Naive thymus-derived CD4-positive, alpha-beta T cell (primary cell): ENCODE measurements at places on chromosomes 4 and X. TPM values are rescaled to one million over a fixed set of nuclear protein-coding genes. Genes with fewer than 3 reads are reported as not detected.

KIAA0232 gene
- polyA plus RNA-seq = 13.3 TPM

MMRN1 gene
- polyA plus RNA-seq = 2.2 TPM

STX18 gene
- polyA plus RNA-seq = 16.3 TPM

H2BW2 gene
- polyA plus RNA-seq = not detected

STPG2 gene
- polyA plus RNA-seq = not detected

TMSB15A gene
- not detected for polyA plus RNA-seq

ZNF182 gene
- 10.0 TPM for polyA plus RNA-seq

DNA sequence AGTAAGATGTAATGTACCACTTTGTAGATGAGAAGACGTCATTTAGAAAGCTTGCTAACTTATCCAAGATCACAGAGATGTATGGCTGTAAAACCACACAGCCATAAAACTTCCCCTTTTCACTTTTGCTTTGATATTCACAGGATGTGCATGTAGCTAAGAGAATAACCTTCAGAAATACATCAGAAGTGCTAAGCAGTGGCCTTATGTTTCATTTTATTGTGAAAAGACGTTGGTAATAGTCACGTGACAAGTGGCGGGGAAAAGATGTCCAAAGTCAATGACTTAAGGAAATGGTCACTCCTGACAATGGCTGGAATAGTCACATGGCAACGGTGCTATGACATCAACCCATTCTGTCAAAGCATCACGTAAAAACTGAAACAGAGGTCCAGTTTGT lies 12.9 kb upstream of the WDR17 start:
- DNase-seq = no peak

GRCh38 chrX:9555354-9555753 lies 90.5 kb downstream of the TBL1X start:
- no peak for DNase-seq

- DNase-seq = no peak
Measured at GRCh38 chr4:87087420-87087819, 133.0 kb downstream of the KLHL8 start.

DNA sequence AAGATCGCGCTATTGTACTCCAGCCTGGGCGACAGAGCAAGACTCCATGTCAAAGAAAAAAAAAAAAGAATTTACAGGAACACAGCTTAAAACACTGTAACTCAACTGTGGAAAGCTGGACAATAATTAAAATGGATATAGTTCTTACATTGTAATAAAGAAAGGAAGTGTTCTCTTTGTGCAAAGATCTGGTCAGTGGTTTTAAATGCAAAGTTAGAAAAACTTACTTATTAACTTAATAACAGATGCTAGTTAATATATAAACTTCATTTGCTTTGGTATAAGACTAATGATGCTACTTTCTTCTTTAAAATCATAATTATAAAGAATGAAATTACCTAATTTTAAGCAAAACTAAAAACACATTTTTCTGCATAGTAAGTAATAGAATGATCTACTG lies 2024.1 kb upstream of the TENM3 start:
- DNase-seq = no peak

DNA sequence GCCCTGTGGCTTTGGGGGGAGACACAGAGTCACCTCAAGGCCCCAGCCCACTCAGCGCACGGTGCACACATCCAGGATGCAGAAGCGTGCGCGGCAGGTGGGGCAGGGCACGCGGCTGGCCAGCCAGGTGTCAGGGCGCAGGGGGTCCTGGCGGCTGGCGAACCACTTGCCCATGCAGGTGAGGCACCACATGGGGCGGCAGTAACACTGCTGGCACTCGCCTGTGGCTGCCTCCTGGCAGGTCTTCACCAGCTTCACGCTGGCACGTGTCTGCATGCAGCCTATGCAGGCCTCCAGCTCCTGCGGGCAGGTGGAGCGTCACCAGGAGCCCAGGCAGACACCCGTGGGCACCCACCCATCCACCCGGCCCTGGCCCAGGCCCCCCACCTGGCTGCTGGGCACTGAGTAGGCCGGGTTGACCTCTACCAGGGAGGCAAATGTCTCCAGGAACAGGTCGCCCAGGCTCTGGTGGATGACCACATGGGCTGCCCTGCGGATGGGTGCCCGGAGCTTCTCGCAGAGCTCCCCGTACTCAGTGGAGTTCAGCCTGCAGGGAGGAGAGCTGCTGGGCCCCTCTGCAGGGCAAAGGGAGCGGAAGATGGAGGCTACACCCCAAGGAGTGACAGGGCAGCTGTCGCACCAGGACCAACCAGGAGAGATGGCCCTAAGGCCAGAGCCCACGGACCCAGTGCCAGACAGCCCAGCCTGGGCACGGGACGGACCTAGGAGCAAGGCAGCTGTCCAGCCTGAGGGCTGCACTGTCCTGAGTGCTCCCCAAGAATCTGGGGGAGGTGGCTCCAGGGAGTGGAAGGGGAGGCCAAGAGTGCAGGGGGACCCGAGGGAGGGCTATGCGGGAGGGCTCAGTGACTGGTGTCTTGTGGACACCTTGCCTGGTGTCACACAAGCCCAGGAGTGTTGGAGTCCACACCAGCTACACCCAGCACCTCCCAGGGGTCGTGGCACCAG lies 3.7 kb downstream of the TMEM129 start:
- no peak for DNase-seq

DNA sequence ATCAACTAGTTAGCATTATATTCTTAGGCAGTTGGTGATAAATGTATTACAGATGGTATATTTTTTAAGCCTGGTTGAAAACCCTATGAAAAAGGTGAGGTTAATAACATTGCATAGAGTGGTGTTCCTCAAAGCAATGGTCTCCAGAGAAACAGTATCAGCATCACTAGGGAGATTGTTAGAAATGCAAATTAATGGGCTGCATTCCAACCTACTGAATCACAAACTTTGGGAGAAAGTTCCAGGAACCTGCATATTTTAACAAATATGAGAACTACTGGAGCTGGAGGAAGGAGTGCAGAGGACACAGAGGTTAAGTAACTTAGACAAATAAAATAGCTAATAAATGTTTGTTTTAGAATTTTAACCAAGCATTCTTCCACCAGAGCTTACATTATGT lies 166.9 kb upstream of the PCDH10 start:
- no peak for DNase-seq

- no peak for DNase-seq
Measured at GRCh38 chrX:32673193-32673592, 538.2 kb downstream of the DMD start.
